ENCODE measurements at places on chromosomes 6 and 20.

GRCh38 chr20:50447102-50447804, 62.9 kb upstream of the PTPN1 start:
- no peak for DNase-seq

DNA sequence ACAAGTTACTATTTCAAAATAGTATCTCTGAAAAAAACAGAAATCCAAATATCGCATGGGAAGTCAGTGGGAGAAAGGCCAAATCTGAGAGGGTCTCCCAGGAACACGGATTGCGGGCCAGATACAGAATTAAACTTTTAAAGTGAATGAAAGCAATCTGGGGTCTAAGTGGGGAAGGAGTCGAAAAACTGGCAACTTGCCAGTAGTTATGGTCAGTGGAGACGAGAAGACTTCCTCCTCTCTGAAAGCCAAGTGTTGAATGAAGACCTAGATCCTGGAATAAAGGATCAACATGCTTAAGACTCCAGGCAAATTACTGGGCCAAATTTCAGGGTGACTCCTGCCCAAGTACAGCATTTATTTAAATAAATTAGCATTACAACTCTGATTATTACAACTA, 123.6 kb downstream of the BFSP1 start:
- no peak for DNase-seq

GRCh38 chr20:1816384-1817381, 78.5 kb upstream of the SIRPA start:
- no peak for DNase-seq

GRCh38 chr6:90892271-90892670, 305.4 kb upstream of the MAP3K7 start:
- no peak for DNase-seq

- no peak for DNase-seq
Observed at GRCh38 chr20:37364927-37365272, 19.0 kb downstream of the SRC start.

DNA sequence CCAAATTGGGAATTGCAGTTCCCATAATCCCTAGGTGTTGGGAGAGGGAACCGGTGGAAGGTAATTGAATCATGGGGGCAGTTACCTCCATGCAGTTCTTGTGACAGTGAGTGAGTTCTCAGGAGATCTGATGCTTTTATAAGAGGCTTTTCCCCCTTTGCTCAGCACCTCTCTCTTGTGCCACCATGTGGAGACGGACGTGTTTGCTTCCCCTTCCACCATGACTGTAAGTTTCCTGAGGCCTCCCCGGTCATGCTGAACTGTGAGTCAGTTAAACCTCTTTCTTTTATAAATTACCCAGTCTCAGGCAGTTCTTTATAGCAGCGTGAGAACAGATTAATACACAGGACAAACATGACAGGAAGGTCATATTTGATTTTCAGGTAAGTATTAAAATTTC, 25.3 kb upstream of the HECA start:
- peak; percentile 74 for DNase-seq

DNA sequence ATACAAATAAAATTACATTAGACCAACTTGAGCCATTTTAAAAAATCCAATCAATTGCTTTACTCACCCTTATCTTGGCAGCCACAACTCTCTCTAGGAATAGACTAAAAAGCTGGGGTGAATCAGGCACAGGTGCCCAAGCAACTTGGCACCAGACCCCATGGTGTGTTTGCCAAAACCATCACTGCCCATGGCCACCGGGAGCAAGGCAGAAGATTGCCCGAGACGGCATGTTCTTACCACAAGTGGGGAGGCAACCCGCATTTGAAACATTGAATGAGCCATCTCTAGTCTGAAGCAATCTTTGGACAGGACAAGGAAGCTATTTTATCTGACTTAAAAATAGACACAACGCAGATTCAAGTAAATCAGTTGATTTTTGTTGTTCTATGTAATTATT, 69.0 kb downstream of the SMLR1 start:
- no peak for DNase-seq

GRCh38 chr20:58760856-58761255, 68.3 kb downstream of the NPEPL1 start:
- no peak for DNase-seq

DNA sequence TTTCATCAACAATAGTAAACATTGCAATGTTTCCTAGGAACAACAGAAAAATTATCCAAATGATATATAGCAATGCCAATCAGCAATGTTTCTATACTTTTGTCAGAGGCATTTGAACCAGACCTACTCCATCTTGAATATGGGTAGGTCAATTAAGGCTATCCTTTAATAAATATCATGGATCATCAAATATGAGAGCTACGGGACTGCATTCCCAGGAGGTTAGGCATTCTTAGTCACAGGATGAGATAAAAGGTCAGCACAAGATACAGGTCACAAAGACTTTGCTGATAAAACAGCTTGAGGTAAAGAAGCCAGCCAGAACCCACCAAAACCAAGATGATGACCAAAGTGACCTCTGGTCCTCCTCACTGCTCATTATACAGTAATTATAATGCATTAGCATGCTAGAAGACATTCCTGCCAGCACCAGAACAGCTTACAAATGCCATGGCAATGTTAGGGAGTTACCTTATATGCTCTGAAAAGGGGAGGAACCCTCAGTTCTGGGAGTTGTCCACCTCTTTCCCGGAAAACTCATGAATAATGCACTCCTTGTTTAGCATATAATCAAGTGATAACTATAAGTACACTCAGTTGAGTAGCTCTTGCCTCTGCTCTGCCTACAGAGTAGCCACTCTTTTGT, 8.6 kb upstream of the SERPINB6 start:
- DNase-seq: no peak

DNA sequence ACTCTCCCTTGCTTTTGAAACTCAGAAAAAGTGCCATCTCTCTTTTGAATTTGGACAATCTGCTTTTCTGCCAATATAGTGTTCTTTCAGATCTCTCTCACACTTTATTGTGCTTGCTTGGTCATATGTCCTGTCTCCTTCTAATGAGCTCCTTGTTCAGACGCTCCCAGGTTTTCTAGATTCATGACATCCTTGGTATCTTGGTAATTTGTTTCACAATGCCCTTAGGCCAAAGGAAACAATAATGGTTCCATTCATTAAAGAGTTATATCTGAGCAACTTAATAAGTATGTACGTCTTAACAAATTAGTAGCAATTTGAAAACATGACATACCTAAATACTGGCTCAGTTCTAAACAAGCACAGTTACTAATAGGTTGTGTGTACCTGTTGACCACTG, 293.4 kb upstream of the SPTLC3 start:
- DNase-seq: no peak

DNA sequence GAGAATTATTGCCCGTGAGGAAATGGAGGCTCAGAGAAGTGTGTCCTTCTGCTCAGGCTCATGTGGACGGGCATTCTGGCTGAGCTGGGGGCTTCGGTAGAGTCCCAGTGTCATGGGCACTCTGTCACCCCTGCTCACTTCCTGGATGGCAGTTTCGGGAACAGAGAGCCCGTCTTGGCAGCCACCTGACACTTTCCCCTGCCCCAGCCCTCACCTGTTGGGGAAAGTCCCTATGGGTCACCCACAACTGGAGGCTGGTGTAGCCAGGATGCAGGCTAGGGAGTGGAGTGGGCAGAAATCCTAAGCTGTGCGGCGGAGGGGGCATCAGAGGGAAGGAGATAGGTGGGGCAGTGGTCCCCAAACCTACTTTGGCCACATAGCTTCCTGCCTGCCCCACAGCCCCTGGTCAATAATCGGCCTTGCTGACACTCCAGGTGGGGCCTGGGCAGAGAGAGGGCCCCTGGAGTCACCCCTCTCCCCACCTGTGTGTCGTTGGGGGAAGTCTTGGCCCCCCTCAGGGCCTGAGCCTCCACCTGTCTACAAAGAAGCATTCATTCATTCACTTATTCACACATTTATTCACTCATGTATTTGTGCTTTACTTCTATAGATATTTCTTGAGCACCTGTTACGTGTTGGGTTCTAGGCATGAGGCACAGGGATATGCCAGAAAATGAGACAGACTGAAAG, 40.5 kb downstream of the SNAI1 start:
- DNase-seq: no peak

GRCh38 chr20:45289942-45290676, 16.5 kb upstream of the RBPJL start:
- DNase-seq: no peak

DNA sequence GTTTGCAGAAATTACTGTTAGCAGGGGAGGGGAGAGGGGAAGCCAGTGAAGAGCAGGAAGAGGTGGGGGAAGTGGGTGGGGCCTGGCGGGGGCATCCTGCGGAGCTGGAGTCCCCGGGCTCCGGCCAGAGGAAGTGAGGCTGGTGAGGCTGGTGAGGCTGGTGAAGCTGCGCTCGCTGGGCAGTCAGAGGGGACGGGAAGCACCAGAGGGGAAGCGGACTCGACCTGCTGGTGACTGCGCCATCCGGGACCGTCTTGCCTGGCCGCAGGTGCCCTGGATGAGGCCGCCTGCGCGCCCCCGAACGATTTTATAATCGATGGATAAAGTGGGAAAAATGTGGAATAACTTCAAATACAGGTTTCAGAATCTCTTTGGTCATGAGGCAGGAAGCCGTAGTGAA, 635.3 kb upstream of the MARCKS start:
- no peak for DNase-seq

DNA sequence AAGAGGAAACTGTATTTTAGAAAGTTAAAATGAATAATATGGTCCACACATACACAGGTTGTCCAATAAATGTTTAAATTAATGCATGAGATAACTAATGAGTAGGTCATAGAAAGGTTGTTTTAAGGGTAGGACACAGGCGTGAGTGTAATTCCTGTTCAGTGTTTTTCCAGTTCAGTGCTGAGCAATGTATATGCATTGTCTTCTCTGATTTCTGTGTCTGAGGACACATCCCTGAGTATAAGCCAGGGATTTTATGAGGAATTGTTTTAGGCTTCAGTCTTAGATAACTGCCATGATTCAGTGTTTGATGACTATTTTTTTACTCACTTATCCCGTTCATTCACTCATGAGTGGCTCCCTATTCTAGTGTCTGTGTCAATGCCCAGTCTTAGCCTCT, 298.5 kb upstream of the TBX18 start:
- no peak for DNase-seq

- peak; percentile 32 for DNase-seq
Observed at GRCh38 chr6:34745277-34746103, 11.8 kb upstream of the SNRPC start.

GRCh38 chr6:151440930-151441329, 11.0 kb downstream of the RMND1 start:
- DNase-seq: no peak

GRCh38 chr6:36847152-36847551, 7.9 kb upstream of the CPNE5 start:
- no peak for DNase-seq

DNA sequence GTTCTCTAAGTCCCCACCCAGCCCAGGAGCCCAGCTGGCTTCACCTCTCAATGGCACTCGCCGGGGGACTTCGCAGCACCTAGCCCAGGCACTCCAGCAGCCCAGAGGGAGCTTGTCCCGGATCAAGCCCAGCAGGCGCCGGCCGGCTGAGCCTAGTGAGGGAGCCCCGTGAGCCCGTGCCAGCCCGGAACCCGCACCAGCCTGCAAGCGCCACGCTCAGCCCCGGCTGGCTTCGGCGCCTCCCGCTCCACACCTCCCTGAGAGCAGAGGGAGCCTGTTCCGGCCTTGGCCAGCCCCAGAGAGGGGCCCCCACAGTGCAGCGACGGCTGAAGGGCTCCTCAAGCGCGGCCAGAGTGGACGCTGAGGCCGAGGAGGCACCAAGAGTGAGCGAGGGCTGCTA, 27.1 kb upstream of the PPP1R14C start:
- DNase-seq: no peak

DNA sequence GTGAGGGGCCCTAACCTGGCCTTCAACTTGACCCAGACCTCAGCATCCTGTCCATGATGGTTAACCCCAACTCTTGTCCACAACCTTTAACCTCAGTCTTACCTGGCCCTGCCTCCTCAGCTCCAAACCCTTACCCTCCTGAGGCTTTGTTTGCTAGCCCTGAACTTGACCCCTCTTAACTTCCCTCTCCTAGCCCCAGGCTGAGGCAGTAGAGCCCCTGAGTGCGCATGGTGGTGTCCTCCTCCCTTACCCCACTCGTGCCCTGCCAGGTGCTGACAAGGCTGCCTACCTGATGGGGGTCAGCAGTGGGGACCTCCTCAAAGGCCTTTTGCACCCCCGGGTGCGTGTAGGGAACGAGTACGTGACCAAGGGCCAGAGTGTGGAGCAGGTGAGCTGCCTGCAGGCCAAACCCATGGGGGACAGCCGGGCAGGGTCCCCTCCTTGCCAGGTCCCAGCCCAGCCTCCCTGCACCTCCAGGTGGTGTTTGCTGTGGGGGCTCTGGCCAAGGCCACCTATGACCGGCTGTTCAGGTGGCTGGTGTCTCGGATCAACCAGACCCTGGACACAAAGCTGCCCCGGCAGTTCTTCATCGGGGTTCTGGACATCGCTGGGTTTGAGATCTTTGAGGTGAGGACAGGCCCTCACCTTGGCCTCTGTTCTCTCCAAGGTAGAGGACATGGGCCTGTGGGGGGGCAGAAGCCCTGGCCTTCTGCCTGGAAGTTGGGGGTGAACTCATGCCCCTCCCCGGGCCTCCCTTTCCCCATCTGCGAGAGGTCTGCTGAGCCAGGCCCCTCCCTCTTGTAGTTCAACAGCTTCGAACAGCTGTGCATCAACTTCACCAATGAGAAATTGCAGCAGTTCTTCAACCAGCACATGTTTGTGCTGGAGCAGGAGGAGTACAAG, 31.9 kb downstream of the MYH7B start:
- DNase-seq: no peak

DNA sequence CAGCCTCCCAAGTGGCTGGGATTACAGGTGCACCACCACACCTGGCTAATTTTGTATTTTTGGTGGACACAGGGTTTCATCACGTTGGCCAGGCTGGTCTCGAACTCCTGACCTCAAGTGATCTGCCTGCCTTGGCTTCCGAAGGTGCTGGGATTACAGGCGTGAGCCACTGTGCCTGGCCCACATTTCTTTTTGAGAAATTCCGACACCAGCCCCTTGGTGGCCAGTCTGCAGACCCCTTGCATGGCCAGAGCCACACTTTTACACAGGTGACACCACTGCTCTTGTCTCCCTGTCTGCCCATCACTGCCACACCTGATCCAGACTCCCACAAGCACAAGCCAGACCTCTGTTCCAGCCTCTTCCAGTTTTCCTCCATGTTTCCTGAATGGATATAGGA, 33.0 kb downstream of the SRSF3 start:
- no peak for DNase-seq

- DNase-seq: no peak
Observed at GRCh38 chr6:157813191-157813590, 9.9 kb upstream of the SNX9 start.

DNA sequence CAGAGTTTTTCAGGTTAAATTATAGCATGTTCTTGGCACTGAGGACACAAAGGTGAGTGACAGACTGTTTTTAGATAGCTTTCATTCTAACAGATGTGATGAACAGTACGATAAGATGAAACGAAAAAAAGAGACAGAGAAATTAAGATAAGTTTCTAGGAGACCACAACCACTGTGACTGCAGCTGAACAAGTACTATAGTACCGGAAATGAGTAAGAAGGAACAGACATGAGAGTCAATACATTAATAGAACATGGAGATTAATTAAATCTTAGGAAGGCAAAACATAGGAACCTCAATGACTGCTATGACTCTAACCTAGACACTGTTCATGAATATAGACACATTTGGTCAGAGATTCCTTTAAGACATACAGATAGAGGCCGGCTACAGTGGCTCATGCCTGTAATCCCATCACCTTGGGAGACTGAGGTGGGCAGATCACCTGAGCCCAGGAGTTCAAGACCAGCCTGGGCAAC, 40.2 kb downstream of the HBS1L start:
- DNase-seq: peak; percentile 23

- DNase-seq: no peak
Observed at GRCh38 chr20:7940341-7940740, at the start of gene HAO1. Gene HAO1 (minus strand): TSS chr20:7940458. CDS start chr20:7940422, 36 bp downstream.

GRCh38 chr20:58480551-58481336, 34.5 kb downstream of the APCDD1L start:
- DNase-seq: no peak

Measured in activated CD4-positive, alpha-beta T cell treated with anti-CD3 and anti-CD28 coated beads for 36 hours (primary cell).